MM.1S (cell line): ENCODE measurements at places on chromosomes 2 and 18.

GRCh38 chr18:32372381-32373061 is 98.2 kb downstream of the GAREM1 start:
- no peaks in the 10 kb centered on the region for H3K36me3 ChIP-seq
- H3K4me3 ChIP-seq = no peak overlapping the region
- DNase-seq = no peak
- no peak overlapping the region for H3K27ac ChIP-seq
- H3K4me1 ChIP-seq = no peaks in the 10 kb centered on the region

GRCh38 chr2:142536492-142536891 is 341.0 kb upstream of the KYNU start:
- H3K36me3 ChIP-seq = no peaks in the 10 kb centered on the region
- no peak overlapping the region for H3K27ac ChIP-seq
- H3K27me3 ChIP-seq = no peaks in the 10 kb centered on the region
- no peaks in the 10 kb centered on the region for H3K4me1 ChIP-seq
- no peak overlapping the region for H3K4me3 ChIP-seq

DNA sequence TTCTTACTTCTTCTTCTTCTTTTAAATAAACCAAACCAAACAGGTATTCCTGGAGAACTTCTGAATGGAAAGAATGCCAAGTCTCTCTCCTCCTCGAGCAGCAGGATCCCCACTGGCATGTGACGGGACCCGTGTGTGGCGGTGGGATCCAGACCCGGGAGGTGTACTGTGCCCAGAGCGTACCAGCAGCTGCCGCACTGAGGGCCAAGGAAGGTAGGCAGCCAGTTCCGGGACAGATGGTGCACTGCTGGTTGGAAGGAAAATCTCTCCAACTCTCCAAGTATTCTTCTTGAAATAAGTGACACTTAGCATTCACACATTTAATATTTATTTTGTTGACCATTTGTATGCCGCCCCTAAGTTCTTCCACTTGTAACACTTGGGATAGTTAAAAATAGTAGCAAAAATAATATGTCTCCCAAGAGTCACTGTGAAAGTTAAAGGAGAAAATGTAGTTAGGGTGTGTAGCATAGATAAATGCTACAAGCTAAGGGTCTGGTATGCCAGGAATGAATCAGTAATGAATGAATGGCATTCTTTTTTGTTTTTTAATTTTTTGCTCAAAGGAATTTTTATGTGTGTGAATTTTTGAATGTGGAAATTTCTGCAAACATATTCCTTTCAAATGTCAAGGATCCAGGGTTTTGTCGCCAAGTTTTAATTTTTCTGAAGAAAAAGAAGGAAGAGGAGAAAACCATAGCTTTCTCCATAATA is 349.9 kb downstream of the THSD7B start:
- no peak for DNase-seq
- no peaks in the 10 kb centered on the region for H3K27me3 ChIP-seq
- no peaks in the 10 kb centered on the region for H3K36me3 ChIP-seq
- no peak overlapping the region for H3K27ac ChIP-seq

DNA sequence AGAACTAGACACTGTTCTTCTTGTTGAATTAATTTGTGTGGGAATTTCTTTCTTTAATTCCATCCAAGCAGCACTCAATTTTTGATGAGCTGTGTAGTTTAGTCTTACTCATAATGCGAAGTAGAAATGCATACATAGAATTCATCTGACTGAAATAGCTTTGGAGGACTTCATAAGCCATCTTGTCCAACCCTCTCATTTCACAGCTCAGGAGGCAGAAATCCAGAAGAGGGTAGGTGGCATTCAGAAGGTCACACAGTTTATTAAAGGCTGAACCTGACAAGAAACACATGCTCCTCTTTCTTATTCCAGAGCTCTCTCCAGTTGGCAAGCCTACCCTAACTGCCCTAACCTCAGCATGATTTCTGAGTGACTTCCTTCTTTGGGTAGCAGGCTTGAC is 169.2 kb upstream of the NOSTRIN start:
- no peaks in the 10 kb centered on the region for H3K4me1 ChIP-seq
- H3K27me3 ChIP-seq = no peaks in the 10 kb centered on the region
- H3K4me3 ChIP-seq = no peak overlapping the region
- H3K36me3 ChIP-seq = no peaks in the 10 kb centered on the region
- H3K27ac ChIP-seq = no peak overlapping the region

GRCh38 chr2:173584676-173585458 is 230.2 kb downstream of the CDCA7 start:
- DNase-seq = no peak
- H3K4me1 ChIP-seq = no peaks in the 10 kb centered on the region
- no peak overlapping the region for H3K4me3 ChIP-seq
- H3K27ac ChIP-seq = no peak overlapping the region
- H3K27me3 ChIP-seq = no peaks in the 10 kb centered on the region
- H3K36me3 ChIP-seq = no peaks in the 10 kb centered on the region

GRCh38 chr18:44909191-44909719 is 228.6 kb downstream of the SETBP1 start:
- no peaks in the 10 kb centered on the region for H3K27me3 ChIP-seq
- peak overlapping the region; percentile 39 for H3K4me3 ChIP-seq
- peak overlapping the region; percentile 93 for H3K27ac ChIP-seq
- no peaks in the 10 kb centered on the region for H3K36me3 ChIP-seq
- peak; percentile 93 for DNase-seq
- H3K4me1 ChIP-seq = peaks cover 90% of the 10 kb centered on the region

DNA sequence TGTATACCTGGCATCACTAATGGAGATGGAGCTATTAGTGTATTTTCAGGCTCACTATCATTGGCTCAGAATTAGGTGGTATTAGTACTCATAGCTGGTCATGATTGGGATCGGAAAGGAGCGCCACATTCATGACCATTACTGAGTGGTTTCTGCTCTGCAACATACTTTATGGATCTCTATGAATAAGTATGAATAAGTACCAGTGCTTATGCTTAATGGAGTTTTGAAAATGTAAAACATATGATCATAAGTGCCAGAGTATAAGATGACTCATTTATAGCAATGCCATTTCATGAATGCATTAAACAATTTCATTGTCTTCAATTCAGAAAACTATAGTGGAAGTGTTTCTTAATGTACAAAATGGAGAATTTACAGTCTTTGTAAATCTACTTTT is 156.7 kb downstream of the GALNT3 start:
- no peaks in the 10 kb centered on the region for H3K4me1 ChIP-seq
- H3K4me3 ChIP-seq = no peak overlapping the region
- H3K36me3 ChIP-seq = no peaks in the 10 kb centered on the region
- DNase-seq = no peak
- H3K27ac ChIP-seq = no peak overlapping the region

DNA sequence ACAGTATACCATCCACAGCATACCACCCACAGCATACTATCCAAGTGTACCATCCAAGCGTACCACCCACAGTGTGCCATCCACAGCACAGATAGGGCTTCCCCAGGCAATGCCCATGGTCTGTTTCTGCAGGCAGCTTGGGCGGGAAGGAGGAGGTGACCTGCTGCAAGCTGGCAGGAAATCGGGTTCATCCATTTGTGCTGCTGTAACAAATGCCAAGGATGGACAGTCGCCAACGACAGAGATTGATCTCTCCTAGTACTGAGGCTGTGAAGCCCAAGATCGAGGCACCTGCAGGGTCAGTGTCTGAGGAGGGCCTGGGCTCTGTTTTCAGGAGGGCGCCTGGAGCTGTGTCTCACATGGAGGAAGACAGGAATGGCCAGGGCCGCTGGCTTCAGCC is 93.6 kb upstream of the SNTG2 start:
- no peaks in the 10 kb centered on the region for H3K27me3 ChIP-seq
- no peak for DNase-seq
- no peaks in the 10 kb centered on the region for H3K4me1 ChIP-seq
- H3K4me3 ChIP-seq = no peak overlapping the region
- no peaks in the 10 kb centered on the region for H3K36me3 ChIP-seq
- H3K27ac ChIP-seq = no peak overlapping the region

DNA sequence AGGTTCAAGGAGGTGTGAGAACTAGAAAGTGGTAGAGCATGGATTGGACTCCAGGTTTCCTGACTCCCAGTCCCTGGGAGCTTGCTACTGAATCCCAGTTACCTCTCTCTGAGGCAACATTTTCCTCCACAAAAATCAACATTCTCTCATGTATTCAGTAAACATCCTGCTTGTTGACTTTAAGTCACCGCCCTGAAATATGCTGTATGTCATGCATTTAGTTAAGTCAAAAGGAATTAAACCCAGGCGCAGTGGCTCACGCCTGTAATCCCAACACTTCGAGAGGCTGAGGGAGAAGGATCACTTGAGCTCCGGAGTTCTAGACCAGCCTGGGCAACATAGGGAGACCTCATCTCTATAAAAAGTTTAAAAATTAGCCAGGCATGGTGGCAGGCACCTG is 3.8 kb downstream of the MATN3 start:
- H3K27me3 ChIP-seq = peaks cover 29% of the 10 kb centered on the region
- no peak overlapping the region for H3K27ac ChIP-seq
- H3K4me3 ChIP-seq = no peak overlapping the region
- H3K36me3 ChIP-seq = no peaks in the 10 kb centered on the region

- H3K4me3 ChIP-seq = peak overlapping the region; percentile 60
- no peaks in the 10 kb centered on the region for H3K27me3 ChIP-seq
- H3K36me3 ChIP-seq = no peaks in the 10 kb centered on the region
Observed at GRCh38 chr2:222423632-222424275, 589 bp upstream of the SGPP2 start.

DNA sequence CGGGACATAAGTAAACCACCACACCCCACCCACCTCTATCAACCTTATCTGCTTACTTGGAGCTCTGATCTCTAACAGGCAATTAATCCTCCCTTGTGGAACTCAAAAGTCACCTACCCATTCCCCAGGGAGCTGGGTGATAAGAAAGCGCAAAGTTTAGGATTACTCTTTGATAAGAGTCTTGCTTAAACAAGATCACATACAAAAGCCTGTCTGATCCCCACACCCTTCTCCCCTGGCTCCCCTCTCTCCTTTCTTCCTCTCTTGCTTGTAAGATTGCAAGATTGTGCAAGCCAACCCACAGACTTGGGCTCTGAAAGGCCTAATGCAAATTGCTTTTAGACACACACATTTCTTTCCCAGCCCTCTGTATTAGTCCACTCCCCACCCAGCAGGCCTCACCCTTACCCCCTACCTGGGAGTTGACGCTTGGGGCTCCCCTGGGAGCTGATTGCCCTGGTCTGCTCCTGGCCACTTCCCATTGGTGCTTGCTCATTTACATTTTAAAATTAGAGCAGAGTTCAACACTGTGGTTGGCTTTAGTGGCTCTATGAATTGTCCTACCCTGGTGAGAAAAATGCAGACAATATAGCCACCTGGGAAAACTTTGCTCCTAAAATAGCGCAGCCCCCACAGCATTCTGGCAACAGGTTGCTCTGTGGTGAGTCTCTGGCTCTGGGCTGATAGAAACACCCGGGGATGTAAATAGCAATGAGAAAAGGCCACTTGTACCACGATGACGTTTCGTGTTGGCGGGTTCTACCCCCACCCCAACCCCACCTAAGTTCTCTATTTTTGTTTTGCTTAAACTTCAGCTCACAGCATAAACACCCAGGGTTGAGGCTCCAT is 92.8 kb upstream of the MSH2 start:
- no peaks in the 10 kb centered on the region for H3K27me3 ChIP-seq
- peak overlapping the region; percentile 100 for H3K27ac ChIP-seq
- peak overlapping the region; percentile 65 for H3K4me3 ChIP-seq
- no peaks in the 10 kb centered on the region for H3K36me3 ChIP-seq

GRCh38 chr2:62627667-62628066 is 77.8 kb upstream of the EHBP1 start:
- H3K4me1 ChIP-seq = no peaks in the 10 kb centered on the region
- no peaks in the 10 kb centered on the region for H3K27me3 ChIP-seq
- H3K27ac ChIP-seq = no peak overlapping the region
- H3K36me3 ChIP-seq = no peaks in the 10 kb centered on the region
- H3K4me3 ChIP-seq = no peak overlapping the region
- no peak for DNase-seq
